LHCN-M2 (cell line): ENCODE measurements at places on chromosomes 11 and 22. TPM values are rescaled to one million over a fixed set of nuclear protein-coding genes. Genes with fewer than 3 reads are reported as not detected.

GRCh38 chr11:130023204-130023603 is 20.6 kb upstream of the PRDM10 start:
- peak; percentile 80 for DNase-seq

- no peak for DNase-seq
These were observed 79.8 kb upstream of the CNTN5 start for GRCh38 chr11:98940913-98941312.

GRCh38 chr11:42043312-42043711 is 583.9 kb upstream of the LRRC4C start:
- DNase-seq, result no peak

DNA sequence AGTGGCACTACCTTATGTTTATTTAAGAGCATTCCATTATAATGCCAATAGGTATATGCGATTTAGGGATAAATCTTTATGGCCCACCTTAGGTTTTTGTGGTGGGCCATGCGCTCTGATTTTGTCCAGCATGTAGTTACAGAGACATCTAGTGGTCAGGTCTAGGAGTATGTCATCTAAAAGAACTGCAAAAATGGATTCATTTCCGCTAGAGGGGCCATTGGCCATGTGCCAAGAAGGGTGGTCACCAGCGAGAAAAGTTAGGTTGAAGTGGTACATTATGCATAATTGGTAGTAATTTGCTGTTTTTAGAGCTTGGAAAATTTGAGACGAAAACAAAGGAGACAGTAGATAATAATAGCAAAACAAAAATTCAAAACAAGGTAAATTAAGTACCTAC is 27.7 kb downstream of the LRRC4C start:
- no peak for DNase-seq

DNA sequence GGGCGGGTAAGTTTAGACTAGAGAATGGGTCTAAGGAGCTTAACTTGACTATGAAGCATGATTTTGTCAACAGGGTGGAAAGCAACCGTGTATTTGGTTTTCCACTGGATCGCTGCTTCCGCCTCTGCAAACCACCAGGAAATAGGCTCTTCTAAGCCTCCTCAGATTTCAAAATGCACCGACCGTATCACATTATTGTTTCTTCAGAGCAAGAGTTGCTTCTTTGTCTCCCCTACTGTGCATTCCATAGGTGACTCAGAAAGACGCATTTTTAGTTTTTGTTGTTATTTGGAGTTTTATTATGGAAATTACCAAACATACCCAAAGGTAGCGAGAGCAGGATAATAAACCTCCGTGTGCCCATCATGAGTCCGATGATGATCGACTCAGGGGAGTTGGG is 64.3 kb upstream of the RASD2 start:
- no peak for DNase-seq

DNA sequence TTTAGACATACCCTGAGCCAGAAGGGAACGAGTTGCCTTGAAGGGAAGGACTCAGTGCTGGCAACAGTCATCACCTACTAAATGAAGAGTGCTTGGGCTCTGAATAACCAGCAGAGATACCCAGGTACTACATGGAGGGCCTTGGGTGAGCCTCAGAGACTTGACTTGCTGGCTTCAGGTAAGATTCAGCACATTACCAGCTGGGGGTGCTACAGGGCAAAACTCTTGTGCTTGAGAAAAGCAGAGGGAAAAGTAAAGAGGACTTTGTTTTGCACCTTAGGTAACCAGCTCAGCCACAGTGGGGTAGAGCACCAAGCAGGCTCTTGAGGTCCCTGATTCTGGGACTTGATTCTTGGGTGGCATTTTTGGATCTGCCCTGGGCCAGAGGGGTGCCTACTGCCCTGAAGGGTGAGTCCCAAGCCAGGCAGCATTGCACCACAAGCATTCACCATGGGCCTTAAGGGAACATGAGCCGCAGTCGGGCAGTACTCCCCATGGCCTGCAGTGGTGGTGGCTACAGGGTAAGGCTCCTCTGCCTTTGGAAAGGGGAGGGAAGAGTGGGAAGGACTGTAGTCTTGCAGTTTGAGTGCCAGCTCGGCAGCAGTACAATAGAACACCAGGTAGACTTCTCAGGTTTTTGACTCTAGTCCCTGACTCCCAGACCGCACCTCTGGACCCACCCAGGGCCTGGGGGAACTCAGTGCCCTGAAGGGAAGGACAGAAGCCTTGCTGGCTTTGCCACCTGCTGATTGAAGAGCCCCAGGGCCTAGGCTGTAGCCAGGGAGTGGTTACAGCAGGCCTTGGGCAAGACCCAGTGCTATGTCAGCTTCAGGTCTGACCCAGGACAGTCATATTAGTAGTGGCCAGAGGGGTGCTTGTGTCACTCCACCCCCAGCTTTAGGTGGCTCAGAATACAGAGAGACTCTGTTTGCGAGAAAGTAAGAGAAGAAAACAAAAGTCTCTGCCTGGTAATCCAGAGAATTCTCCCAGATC is 22.7 kb upstream of the PLEKHA7 start:
- no peak for DNase-seq

GRCh38 chr11:30452114-30452513 is 129.2 kb downstream of the ARL14EP start:
- no peak for DNase-seq

GRCh38 chr11:60370811-60371298 is 7.5 kb upstream of the MS4A7 start:
- DNase-seq, result peak; percentile 79

DNA sequence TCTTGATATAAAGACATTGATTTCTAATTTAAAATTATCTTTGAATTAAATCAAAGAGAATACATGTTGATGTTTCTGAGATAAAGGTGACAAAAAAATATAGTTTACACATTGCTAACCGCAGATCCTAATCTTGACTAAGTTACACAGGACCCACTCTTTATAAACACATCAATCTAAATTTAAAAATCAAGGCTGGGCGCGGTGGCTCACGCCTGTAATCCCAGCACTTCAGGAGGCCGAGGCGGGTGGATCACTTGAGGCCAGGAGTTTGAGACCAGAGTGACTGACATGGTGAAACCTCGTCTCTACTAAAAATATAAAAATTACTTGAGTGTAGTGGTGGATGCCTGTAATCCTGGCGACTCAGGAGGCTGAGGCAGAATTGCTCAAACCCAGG is 1.9 kb downstream of the ARFGAP3 start:
- DNase-seq, result no peak

DNA sequence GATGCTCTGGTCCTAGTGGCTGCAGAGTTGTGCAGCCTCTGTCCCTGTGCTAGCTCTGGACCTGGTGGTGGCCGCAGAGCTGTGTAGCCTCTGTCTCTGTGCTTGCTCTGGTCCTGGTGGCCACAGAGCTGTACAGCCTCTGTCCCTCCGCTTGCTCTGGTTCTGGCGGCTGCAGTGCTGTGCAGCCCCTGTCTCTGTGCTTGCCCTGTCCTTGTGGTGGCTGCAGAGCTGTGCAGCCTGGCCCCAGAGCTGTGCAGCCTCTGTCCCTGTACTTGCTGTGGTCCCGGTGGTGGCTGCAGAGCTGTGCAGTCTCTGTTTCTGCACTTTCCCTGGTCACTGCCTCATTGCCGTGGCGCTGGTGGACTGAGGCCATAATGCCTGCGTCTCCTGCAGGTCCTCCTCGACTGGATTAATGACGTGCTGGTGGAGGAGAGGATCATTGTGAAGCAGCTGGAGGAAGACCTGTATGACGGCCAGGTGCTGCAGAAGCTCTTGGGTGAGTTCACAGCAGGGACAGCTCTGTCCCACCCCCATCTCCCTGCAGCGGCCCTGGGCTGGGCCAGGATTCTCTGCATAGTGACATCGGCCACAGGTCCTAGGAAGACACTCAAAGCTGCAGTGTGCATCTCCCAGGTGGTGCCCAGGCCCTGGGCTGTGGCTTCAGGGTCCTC is 61.9 kb upstream of the PARVG start:
- no peak for DNase-seq

DNA sequence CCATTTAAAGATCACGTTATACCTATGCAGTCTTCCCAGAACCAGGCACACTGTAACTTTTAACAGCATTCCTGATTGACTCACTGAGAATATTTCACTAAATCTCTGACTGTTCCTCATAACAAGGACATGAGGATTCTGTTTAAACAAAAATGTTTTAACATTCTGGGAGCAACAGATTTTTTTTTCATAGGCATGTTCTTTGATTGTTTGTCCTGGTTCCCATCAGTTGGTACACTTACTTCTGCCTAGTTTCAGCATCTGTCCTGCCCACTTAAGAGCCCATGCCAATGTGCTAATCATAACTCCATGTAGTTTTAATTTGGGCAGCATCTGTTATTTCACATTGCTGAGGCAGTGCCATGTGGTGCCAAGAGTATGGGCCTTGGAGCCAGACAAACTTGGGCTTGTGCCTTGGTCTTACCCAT is 138.5 kb upstream of the CTSC start:
- peak; percentile 39 for DNase-seq

- DNase-seq, result no peak
These were observed 2.8 kb upstream of the CRACR2B start for GRCh38 chr11:824942-825341.

GRCh38 chr11:21896746-21897602 is 295.9 kb upstream of the ANO5 start:
- no peak for DNase-seq

DNA sequence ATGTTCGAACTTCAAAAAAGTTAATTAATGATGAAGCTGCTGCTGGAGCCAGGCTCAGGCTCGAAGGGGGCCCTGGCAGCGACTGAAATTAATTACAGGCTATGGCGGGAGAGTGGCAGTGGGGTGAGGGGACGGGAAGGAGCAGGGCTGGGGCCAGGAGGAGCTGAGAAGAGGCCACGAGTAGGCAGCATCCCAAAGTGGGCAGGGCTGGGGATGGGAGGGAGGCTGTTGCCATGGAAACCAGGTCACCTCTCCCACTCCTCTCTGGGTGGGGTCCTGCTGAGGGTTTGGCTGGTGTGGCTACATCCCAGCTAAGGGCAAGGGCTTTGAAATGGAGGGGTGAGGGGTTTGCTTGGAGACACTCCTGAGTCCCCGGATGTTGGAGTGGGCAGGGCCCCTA is 23.9 kb downstream of the CACNA1I start:
- no peak for DNase-seq

DNA sequence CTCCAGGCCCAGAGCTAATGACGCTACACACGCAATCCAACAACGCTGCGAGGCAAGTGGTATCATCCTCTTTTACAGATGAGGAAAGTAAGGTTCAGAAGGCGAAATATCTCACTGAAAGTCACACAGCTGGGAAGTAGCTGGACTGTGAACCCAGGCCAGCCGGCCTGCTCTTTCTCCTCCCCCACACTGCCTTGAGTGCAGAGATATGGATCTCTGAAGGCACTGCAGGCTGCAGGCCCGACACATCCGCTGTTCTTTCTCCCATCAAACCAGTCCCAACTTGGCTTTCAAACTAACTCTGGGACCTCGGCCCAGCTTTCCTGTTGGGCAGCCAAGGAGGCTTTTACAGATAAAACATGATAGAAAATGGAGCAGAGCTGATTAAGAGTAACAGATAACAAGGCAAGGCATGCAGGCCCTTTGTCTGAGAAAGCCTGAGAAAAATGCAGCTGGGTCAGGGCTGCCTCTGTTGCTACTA is 64.0 kb upstream of the PTPRJ start:
- DNase-seq, result no peak

DNA sequence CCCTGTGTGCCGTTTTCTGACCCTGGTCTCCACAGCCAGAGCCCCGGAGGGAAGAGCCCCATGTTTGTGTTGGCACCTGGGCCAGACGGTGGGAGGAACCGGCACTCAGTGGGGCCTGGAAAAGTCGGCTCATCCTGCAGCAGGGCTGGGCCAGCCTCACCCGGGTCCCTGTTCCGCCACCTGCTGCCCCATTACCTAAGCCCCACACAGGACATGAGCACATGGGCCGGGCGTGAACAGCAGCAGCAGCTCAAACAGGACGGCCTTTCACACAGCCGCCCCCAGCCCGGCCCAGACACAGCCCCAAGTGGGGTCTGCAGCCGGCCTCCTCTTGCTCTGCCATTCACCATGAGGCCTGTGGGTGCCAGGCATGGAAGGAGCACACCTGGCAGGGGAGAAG is 302.4 kb downstream of the MN1 start:
- no peak for DNase-seq

- no peak for DNase-seq
These were observed 9.8 kb upstream of the MPEG1 start for GRCh38 chr11:59222464-59223060.

DNA sequence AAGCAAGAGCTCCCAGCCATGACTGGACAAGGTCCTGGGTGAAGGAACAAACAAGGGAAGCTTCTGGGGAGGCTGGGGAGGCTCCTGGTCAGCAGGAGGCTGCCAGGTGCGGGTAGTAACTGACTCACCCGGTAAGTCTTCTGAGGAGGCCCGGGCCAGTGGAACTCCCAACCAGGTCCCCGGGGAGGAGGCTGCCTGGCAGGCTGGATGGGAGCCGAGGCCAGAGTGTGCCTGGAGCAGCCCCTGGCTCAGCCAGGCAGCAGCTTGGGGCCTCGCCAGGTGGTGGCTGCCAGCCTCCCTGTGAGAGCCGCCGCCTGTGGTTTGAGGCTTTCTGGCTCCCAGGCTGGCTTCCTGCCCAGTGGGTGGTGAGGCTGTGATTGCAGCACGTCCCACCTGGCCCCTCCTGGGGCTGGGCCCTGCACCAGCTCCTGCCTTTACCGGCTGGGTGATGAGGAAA is 46.2 kb downstream of the IGF2 start:
- DNase-seq, result peak; percentile 94

- DNase-seq, result no peak
These were observed 11.7 kb downstream of the RNF141 start for GRCh38 chr11:10529279-10529678.

DNA sequence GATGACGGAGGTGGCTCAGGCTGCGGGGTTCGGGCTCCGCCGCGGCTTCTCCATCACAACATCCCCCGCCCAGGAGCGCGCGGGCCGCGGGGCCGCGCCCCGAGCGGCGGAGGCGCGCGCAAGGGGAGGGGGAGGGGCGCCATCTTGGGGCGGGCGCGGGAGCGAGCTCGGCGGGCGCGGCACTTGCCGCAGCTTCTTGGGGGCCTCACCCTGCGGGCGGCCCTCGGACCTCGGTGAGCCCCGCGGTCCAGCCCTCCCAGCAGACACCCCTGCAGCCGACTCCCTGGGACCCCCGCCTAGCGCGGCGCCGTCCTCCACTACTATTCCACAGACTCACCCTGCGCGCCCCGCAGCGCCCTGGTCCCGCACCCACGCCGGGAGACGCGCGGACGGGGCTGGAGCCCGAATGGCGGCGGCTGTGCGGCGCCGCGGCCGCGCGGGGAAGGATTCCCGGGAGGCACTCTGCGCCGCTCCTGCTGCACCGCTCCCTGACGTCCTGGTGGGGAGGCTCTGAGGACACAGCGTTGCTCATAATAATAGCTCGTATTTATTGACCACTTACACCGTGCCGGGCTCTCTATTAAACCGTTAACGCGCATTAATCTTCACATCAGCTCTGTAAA is at the start of gene APBB1:
TSS of gene APBB1 (minus strand) at position 86 of the 623 bp plus-strand sequence. CDS start 7,747 bp downstream, outside the sequence.
- peak; percentile 33 for DNase-seq

GRCh38 chr11:121291319-121291718 is 1.3 kb upstream of the SC5D start:
- no peak for DNase-seq

Gene OR52I1
- not detected in 2 replicates for total RNA-seq

Gene NTM
- total RNA-seq, result 45.6 and 50.4 TPM in 2 replicates

Gene BIRC3
- total RNA-seq, result 0.40 and 0.64 TPM in 2 replicates

Gene DEFB131B
- total RNA-seq, result not detected in 2 replicates

Gene MYO18B
- 10.7 and 18.8 TPM in 2 replicates for total RNA-seq

Gene BEST1
- 3.5 and 7.1 TPM in 2 replicates for total RNA-seq

Gene SHANK3
- total RNA-seq, result 0.58 and 0.75 TPM in 2 replicates

Gene VSTM5
- not detected in 2 replicates for total RNA-seq

Gene OR10G6
- not detected in 2 replicates for total RNA-seq

Gene MYBPC3
- total RNA-seq, result not detected in 2 replicates

Gene LRRN4CL
- 41.4 and 68.1 TPM in 2 replicates for total RNA-seq
